ENCODE measurements at places on chromosomes 2 and 18.

DNA sequence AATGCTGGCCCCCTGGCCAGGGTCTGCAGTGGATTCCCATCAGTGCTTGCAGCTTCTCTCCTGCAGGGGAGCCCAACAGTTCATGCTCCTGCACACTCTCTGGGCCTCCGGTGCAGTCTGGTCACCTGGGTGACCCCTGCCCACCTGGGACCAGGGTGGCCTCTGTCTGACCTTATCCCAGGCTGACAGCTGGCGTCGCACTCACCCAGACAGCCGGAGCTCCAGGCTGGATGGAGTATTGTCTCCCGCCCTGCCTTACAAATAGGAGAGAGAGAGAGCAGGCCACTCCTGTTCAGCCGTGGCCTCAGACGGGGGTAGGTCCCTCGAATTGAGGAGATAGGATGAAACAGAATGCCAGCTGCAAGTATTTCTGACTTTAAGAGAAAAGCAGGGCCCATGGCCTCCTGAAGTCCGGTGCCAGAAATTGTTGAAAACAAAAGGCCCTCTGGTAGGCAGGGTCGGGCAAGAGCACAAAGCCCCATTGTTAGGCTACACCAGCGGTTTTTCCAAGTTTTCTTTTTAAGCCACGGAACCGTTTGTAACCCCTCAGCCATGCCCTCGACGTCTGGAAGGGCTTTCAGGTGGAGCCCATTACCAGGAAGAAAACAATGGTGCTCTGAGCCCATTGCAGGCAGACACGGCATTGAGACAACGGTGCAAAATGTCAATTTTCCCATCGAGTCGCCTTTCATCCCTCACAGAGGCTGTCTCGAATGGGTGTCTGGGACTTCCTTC lies 258.4 kb downstream of the BCL11A start:
- DNase-seq: no peak

GRCh38 chr2:30807249-30807648 lies at the start of gene CAPN13:
Gene CAPN13 (minus strand): TSS chr2:30807446. CDS start chr2:30787325, 20,121 bp downstream.
- no peak for DNase-seq

DNA sequence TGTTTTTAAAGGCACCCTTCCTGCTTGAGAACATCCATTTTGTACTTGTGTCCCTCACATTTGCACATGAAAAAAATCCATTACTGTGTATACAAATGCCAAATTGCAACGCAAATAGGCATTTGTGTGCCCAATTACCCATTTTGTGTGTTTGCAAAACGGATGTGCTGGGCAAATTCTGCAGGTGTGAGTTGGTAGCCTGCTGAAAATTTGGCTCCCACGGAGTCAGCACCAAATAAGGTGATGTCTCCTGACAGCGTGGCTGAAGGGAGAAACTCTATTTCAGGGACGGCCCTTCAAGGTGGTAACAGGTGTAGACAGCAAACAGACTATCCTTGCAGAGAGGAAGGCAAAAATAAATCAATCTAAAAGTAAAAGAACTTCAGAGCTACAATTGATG lies 661.1 kb downstream of the BCL11A start:
- no peak for DNase-seq

- DNase-seq: no peak
Observed at GRCh38 chr2:65358678-65359400, 73.6 kb downstream of the SPRED2 start.

DNA sequence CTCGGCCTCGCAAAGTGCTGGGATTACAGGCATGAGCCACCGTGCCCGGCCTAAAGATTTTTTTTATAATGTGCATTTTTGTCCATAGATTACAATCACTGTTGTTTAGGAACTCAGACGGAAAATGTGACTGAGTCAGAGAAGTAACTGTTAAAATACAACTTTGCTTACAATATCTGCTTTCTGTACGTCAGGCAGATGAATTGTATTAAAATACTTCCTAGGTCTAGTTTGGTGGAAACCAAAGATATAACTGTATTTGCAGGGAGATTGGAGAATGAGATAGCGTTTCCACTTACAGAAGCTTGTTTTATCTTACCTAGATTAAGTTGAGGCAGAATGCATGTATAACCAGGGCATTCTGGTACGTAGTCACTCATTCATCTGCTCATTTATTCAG lies 36.7 kb downstream of the ASAP2 start:
- DNase-seq: no peak

DNA sequence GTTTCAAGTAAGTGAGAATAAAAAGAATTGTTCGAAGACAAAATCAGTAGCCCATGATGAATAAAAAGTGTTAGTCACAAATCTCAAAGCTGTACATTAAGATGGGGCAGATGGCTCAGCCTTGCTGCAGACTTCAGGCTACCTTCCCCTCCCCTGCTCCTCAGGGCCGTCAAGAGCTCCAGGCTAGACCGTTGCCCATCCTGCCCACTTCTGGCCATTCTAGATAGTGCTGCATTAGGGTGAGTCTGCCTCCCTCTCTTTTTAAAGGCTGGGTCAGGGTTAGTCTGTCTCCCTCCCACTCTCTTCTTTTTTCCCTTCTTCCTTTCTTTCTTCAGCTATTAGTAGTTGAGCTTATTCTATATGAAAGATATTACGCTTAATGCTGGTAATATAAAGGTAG lies 86.0 kb downstream of the MAPRE2 start:
- DNase-seq: no peak

- no peak for DNase-seq
Observed at GRCh38 chr18:1488957-1489356, 584.3 kb downstream of the ADCYAP1 start.

- no peak for DNase-seq
Observed at GRCh38 chr18:25962176-25962575, 128.2 kb downstream of the SS18 start.

DNA sequence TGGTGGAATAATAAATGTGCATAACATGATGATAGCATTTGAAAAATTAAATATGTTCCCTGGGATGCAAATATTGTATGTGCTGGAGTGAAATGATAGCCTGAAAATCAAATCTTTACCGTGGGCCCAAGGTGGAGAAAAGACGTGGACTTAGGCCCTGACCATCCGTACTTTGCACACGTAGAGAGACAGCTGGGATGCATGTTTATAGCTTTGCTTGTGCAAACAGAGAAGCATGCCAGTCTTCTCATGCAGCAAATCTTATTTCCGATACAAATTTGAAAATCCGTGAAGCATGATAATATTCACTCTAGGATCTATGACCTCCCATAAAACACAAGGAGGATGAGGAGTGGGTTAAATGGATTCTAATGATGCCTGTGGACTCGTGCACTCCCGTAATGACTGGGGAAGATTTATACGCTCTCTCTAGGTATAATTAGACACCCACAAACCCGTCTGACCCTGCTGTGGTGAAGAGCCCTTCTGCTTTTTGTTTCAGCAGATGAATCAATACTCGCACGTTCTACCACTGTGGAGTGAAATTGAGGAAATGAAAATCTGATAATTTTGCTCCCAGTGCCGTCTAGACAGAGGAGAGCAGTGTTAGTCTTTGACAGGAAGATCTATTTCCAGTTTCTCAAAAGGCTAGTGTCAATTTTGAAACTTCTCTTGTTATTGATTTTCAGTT lies 810.3 kb upstream of the SALL3 start:
- no peak for DNase-seq

DNA sequence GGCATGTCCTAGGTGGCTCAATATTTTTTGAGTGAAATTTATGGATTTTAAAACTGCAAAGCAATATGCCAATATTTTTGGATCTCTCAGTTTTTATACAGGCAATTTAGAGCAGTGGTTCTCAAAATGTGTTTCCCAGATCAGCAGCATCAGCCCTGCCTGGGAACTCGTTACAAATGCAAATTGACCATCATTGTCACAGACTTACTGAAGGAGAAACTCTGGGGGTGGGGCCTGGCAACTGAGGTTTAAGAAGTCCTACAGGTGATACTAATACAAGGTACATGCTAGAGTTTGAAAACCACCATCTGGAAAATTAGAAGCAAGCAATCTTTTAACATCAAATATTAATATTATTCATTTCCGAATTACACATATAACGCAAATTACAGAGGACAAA lies 215.6 kb upstream of the PID1 start:
- DNase-seq: no peak

DNA sequence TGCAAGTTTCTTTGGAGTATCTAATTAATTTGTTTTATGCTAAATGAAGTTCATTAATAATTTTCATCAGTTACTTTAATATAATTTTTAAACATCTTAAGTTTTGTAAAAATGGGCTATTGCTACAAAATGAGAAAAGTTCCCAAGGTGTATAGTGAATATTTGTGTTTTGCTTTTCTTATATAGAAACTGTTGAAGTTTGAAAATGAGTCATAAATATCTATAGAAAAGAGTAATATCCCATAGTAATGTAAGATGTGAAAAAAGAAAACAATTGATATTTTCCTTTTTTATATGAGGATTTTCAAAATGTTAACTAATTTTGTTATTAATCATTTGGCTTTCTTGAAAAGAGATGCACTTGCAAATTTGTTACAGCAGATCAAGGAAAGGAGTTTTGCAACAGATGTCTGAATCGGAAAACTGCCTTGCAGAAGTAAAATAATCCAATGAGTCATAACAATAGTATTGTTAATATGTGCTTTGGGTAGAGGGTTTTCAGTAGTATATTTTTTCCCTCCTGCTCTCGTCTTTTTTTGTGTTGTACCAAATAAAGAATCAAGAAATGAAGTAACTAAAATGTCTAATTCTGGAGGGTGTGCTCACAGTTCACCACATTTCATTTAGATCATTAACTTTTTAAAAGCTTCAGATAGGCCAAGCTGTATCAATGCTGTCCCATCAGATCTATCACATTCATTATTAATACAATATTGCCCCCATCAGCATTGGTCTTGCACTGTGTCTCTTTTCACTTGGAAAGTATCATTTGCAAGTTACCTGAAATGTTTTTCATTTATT lies 15.5 kb downstream of the DUSP19 start:
- no peak for DNase-seq

DNA sequence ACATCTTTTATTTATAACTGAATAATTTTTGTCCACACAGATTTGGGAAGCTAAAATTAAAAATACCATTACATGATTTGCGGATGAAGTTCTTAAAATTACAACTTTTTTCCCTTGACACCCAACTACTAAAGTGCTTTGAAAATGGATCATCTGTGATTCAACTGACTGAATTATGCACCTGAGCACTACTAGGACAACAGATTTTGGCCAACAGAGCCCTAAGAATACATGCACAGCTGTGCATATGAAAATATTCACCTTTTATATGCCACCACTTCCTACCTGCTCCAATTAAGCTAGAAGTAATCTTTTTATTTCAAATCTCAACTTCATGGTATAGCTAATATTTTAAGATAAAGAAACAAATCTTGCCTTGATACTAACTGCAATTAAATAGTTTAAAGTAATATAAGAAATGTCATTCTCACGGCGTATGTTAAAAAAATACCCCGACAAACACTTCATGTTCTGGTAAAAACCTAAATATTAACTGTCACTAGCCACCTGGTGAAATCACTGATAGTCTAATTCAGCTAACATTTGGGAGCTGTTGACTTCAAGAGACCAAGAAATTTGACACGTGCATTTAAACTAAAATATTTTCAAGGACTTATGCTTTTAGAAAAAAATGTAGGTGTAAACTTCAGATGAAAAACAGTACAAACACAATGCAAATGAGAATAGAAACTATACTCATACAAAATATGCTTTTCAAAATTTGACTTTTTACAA lies 153.7 kb downstream of the SRBD1 start:
- no peak for DNase-seq

- no peak for DNase-seq
Observed at GRCh38 chr2:33108483-33109443, 162.0 kb downstream of the LTBP1 start.

GRCh38 chr18:38025433-38026038 lies 459.9 kb upstream of the CELF4 start:
- DNase-seq: no peak

DNA sequence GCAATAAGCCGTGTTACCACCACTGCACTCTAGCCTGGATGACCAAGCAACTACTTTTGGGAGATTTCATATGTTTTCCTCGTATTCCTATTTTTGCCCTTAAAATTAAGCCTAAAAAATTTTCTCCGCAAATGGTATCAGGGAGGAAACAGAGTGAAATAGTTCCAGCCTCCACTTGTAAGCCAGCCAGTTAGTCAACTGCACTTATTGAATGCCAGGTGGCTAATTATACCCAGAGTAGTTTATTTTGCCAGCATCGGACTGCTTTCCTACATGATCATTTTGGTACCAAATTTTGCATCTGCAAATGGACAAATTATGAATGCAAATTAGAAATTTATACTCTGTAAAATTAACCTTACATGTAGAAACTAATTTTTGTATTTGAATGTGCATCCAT lies 90.2 kb upstream of the ARHGAP28 start:
- no peak for DNase-seq

DNA sequence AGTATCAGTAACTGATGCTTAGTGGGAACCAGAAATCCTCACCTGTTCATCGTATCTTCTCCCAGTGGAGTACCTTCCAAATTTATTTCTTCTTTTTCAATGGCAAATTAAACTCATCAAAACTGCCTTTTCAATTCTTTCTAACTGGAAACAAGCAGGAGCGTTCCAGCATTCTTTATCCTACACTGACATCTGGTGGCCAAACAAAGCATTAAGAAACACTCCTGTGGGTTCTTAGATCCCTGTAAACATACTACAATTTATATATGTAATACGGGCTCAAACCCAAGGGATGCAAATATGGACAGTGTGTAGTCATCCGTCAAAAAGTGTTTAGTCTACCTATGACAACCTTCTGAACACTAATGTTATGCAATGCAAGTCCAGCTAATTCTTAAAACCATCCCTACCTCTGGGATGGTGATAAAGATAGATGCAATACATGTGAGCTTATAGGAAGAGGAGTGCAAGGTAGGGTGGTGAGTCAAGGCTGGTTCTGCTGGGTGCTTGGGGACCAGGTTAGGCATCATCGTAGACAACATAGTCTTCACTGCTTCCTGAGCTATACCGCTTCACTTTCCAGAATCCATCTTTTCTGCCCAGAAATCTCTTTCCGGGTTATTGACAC lies 375.0 kb downstream of the CTNNA2 start:
- DNase-seq: no peak

DNA sequence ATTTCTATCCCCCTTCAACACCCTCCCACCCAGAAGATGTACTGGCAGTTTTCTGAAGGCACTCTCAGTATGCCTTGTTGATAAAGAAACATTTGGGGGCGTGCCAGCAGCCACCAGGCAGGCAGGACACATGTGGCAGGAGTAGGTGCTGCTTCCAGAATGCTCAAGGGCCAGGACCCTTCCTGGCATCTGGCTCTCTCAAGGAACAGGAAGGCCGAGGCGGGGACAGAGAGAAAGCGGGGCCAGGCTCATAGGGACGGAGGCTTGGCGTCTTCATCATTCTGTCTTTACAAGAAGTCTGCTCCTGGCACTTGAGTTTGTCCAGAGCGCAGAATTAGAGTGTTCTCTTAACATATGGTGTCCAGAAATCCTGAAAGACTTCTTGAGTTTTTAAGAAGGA lies 121.6 kb downstream of the FAM210A start:
- no peak for DNase-seq

DNA sequence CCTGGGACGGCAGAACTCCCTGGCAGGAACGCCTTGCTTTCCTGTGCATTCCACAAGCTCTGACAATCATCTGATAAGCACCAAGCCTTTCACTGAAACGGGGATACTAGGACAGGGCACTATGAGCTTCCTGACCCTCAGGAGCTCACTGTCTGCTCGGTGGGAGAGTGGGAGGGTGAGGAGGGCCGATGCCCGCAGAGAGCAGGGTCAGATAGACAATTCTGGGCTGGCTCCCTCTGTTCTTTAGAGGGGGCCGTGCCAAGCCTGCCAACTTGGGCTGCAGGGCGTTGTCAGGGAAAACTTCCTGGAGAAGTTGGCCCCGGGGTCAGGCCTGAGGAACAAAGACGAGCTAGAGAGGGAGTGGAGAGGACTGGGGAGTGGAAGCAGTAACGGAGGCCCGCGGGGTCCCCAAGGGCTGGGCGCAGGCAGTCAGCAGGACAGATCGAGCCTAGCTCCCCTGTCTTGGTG lies 82.0 kb downstream of the CTAGE1 start:
- DNase-seq: no peak

GRCh38 chr2:16726147-16726546 lies 60.5 kb upstream of the CYRIA start:
- DNase-seq: no peak
